ENCODE measurements at places on chromosomes 2 and 18.

DNA sequence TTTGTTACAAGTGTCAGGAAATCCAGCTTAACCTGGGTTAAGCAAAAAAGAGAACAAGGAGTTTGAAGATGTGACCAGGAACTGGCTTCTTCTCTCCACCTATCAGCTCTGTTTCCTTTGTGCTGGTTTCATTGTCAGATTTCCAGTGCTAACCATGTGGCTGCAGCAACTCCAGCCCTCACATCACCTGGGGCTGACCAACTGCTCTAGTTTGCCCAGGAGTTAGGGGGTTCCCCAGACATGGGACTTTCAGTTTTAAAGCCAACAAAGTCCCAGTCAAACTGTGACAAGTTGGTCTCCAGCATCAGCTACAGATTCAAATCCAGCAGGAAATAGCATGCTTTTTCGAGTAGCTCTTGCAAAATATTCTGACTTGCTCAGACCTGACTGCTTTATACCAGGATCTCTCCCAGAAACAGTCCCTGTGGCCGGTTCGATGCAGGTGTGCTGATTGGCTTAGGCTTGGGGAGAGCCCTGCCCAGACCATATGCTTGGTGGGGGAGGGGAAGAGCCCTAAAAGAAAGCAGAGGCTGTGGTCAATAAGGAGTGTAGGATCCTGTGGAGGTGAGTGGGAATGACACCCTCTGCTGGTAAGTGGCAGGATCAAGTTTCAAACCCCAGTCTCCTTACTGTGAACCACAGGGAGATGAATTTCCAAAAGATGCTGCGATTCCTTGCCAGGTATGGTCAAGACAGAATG lies 49.5 kb downstream of the KCNE4 start:
- DNase-seq = no peak

DNA sequence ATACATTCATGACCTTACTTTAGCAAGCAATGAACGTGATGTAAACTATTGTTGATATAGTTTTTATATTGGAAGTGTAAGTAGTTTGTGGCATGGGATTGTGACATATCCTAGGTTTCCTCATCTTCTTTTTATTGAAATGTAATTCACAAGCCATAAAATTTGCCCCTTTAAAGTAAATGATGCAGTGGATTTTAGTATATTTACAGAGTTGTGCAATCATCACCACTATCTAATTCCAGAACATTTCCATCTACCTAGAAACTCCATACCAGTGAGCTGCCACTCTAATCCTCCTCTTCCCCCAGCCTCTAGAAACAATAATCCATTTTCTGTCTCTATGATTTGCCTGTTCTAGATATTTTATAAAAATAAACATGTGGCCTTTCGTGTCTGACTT lies 10.7 kb upstream of the CASP10 start:
- DNase-seq = no peak

- no peak for DNase-seq
Observed at GRCh38 chr18:62812242-62812641, 96.9 kb downstream of the PHLPP1 start.

DNA sequence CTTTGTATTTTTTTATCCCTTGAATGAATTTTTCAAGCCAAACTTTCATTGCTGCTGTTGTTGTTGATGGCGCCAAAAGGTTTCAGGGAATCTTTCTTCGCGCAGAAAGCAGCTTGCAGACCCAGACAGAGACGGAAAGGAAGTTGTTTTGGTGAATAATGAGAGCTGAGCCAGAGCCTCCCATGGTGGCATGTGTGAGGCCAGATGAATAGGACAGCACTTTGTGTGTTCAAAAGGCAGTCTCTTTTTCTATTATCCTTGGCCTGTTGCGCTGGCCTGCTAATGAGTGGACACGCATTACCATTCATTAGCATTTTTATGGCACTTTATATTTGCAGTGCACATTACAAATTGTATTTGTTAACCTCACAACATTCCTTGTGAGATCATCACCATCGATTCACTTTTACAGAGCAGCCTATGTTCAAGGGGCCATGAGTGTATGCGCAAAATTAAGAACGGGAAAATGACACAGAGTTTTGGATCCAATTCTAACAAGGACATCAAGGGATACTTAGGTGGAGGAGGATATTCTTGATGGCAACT lies 754.7 kb downstream of the BCL11A start:
- no peak for DNase-seq

DNA sequence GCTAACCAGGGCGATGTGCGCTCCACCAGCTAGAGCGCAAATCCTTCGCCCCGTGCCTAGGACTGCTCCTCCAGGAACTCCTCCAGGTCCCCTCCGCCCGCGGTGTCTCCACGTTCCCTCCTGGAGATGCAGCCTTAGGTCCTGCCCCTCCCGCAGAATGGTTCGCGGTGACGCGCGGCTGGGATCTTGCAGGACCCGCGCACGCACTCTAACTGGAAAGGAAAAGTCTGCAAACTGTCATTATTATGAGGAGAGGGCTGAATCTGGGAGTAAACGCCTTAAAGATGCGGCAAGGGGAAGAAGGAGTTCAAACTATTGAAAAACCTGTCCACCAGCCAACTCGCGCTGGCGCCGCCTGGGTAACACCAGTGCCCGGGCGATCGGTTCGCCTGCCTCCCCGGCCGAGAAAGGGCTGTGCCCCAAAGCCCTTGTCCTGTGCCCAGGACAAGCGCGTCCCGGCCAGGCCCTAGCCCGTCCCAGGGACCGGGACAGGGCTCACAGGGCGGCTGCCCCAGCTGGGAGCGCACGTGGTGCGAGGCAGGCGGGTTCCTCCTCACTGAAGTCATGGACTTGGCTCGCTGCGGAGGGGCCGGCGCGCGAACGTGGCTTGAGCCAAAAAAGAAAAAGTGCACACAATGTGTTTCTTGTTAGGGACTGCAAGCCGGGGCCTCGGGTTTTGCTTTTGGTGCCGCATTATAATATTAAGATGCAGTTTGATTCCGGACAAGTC lies 5.5 kb upstream of the ID2 start:
- DNase-seq = no peak

DNA sequence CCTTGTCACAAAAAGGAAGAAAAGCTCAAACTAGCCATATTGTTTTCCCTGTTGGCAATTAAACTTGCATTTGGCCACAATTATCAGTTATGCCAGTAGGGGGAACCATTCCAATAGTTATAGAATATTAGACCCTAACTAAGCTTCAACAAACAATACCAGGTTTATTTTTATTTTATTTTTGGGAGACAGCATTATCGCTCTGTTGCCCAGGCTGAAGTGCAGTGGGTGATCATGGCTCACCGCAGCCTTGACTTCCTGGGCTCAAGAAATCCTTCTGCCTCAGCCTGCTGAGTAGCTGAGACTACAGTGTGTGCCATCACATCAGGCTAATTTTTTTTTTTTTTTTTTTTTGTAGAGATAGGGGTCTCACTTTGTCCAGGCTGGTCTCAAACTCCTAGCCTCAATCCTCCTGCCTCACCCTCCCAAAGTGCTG lies 102.1 kb downstream of the ATAD2B start:
- no peak for DNase-seq

GRCh38 chr2:62313449-62314227 lies 117.7 kb downstream of the B3GNT2 start:
- peak; percentile 68 for DNase-seq

GRCh38 chr2:224009605-224010315 lies 29.3 kb downstream of the SERPINE2 start:
- DNase-seq = no peak

DNA sequence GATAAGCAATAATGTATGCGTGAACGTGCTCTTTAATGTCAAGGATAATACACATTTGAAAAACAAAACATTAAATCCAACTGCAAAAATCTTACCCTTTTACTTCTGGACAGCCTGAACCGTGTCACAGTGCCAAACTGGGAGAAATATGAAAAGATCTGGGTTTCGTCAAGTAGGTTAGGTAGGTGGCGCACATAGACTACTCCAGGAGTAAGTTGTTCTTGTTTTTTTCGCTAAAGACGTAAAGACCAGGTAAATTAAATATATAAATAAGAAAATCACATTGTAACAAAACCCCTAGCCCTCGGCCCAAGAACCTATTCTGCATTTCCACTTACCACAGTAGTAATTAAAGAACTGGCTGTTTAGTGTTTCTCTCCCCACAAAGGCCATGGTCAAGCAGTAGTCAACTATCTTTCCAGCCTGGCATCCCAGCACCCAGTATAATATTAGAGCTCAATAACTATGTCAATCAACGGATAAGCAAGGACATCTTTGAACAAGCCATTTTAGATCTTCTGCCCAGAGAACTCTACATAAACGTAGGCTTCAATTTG lies 1.1 kb downstream of the NIFK start:
- DNase-seq = no peak

- no peak for DNase-seq
Observed at GRCh38 chr2:179248024-179248348, 16.6 kb downstream of the SESTD1 start.

GRCh38 chr2:28164280-28164801 lies 228.3 kb upstream of the FOSL2 start:
- no peak for DNase-seq

DNA sequence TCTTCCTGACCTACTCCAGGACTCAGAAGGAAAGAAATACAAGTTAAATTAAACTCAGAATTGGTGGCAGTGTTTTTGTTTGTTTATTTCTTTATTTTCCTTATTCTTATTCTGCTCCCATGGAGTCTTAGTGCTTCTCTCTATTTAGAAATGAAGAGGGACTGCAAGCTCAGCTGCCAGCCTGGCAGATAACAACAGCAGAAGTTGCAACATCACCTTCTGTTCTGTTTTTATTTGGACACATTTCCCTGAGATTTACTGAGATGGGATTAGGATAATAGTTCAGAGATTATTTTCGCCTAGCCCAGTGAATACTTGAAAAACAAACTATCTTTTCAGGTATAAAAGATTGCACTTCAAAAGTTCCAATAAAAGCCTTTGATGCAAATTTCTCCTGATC lies 70.4 kb upstream of the DTNA start:
- no peak for DNase-seq

DNA sequence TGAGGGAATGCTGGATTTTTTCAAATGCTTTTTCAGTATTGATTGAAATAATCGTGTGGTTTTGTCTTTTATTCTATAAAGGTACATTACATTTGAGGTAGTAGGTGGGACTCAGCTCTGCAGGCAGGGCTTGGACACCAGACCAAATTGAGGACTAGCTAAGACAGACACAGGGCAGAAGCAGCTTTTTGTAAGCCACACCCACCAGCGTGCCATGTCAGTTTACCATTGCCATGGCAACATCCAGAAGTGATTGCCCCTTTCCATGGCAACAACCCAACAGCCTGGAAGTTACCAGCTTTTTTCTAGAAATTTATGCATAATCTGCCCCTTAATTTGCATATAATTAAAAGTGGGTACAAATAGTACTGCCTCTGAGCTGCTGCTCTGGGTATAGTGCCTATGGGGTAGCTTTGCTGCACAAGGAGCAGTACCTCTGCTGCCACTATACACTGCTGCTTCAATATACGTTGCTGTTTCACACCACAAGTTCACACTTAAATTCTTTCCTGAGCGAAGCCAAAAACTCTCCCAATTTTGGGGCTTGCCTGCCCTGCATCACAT lies 23.6 kb upstream of the VWA3B start:
- DNase-seq = no peak

DNA sequence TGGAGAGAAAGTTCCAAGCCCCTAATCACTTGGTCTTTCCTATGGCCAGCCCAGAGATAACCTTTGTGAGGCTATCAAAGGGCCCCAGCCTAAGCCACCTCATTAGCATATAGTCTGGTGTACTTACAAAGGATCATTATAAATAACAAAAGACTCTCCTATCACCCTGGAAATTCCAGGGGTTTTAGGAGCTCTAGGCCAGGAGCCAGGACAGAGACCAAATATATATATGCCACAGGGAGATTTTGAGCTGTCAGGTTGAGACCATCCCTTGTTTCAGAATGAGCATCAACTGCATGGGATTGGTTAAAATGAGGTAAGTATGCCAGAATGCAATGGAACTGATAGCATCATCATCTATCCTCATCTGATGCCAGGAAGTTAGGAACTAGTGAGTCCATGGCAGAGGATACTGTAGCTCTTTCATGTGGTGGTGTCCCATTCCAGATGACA lies 32.1 kb upstream of the CHRNA1 start:
- no peak for DNase-seq

- peak; percentile 85 for DNase-seq
Observed at GRCh38 chr2:149040451-149040850, 2.0 kb downstream of the LYPD6B start.

GRCh38 chr2:217443601-217444000 lies 559.2 kb downstream of the TNS1 start:
- no peak for DNase-seq
